ENCODE measurements at places on chromosomes 7 and 10. TPM values are rescaled to one million over a fixed set of nuclear protein-coding genes. Genes with fewer than 3 reads are reported as not detected.

GRCh38 chr10:108260383-108260906 lies 1095.9 kb upstream of the SORCS1 start:
- no peak for DNase-seq

DNA sequence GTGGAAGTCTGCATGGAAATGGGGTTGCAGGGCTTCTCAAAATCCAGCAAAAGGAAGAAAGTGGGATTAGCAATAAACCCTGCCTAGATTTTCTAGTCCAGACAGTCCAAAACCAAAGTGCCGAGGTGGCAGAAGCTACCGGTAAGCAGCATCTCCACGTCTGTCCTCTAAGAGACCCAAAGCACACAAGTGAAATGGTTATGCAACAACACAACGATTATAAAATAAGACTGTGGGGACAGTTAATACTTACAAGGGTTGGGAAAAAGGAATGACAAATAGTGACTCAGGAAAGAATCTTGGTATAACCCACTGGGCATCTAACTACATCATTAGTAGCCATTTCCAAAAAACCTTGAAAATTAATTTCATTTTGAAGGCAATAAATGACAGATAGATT lies 24.7 kb downstream of the CREB3L2 start:
- no peak for DNase-seq

GRCh38 chr7:121071662-121072061 lies 83.2 kb downstream of the CPED1 start:
- no peak for DNase-seq

GRCh38 chr7:113628948-113629847 lies 289.6 kb downstream of the PPP1R3A start:
- DNase-seq = no peak

- no peak for DNase-seq
Measured at GRCh38 chr10:118444069-118444468, 101.9 kb upstream of the FAM204A start.

ARHGAP22 gene
- total RNA-seq = 3.5 TPM

LIPM gene
- not detected for total RNA-seq

Measured in Right ventricle myocardium inferior (tissue), 1 donor.